Activated T-helper 17 cell treated with anti-CD3 and anti-CD28 coated beads, Interleukin-2, amount 50 U/mL, for 72 hours (primary cell): ENCODE measurements at places on chromosomes 7 and 10.
A peak's percentile ranks its signal among the peaks of the same experiment; 100 is the strongest.

GRCh38 chr7:122132341-122132740 lies 11.7 kb downstream of the AASS start:
- H3K4me1 ChIP-seq, result peaks cover 7% of the 10 kb centered on the region
- H3K27ac ChIP-seq, result no peak overlapping the region
- H3K27me3 ChIP-seq, result no peaks in the 10 kb centered on the region
- H3K4me3 ChIP-seq, result no peak overlapping the region

- H3K27ac ChIP-seq, result no peak overlapping the region
- no peaks in the 10 kb centered on the region for H3K36me3 ChIP-seq
- no peak for ATAC-seq
- H3K27me3 ChIP-seq, result no peaks in the 10 kb centered on the region
- H3K4me1 ChIP-seq, result no peaks in the 10 kb centered on the region
- no peak overlapping the region for H3K4me3 ChIP-seq
These were observed 316.6 kb upstream of the ZNF32 start for GRCh38 chr10:43965033-43965917.

DNA sequence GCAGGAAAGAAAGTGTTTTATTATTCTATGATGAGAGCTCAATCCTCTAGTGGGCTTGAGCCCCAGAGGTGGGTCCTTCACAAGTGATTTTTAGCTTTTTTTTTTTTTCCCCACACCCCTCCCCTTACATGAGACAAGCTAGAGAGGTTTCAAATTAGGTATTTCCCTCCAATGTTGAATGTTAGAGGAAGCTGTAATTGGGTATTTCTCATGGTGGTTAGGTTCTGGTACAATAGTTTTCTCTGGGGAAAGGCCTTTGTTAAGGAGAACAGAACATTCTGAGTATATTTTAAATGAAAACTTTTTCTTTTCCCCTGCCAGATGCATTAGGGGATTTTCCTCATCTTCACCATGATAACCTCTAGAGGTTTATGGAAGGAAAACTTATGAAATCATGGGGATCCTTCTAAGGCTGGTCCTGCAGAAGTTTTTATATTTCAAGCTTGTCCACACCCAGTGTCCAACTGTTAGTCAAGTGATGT lies 1039.7 kb downstream of the NRG3 start:
- ATAC-seq, result no peak
- H3K36me3 ChIP-seq, result no peaks in the 10 kb centered on the region
- H3K27me3 ChIP-seq, result no peaks in the 10 kb centered on the region
- H3K27ac ChIP-seq, result no peak overlapping the region
- H3K4me3 ChIP-seq, result no peak overlapping the region

DNA sequence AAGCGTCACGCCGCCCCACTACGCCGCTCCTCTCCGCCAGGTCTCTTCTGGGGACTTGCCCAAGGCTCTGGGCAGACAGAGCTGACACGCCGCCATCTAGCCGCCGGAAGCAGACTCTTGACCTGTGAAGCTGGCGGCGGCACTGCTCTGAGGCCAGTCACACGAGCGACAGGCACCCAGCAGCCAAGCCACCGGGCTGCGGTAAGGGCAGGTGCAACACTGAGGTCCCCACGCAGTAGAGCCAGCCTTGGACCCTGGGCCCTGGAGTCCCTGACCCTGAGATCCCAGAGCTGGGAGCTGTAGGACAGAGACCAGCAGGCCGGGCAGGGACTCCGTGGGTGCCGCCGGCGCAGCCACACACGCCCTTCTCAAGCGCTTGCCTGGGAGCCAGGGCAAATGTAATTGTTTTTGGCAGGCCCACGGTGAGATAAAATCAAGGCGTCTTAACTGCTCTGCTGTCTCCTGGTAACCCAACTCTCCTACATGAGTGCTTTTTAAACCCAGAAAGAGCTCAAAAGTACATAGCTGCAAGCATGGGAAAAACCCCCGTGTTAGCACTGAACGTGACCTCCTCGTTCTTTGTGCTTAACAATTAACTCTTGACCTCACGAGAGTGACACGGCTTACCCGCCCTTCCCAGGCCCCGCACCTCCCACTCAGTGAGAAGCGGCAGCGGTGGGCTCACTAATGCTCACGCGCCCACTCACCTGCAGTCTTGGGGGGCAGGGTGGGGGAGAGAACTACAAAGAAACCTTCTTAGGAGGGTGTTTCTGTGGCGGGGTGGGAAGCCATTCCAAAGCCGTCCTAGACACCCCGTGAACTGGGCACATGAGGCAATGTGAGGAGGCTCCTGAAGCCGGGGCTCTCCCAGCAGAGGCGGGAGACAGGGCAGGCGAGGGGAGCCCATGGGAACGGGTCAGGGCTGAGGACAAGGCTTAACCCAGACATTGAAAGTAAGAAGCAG lies 8.5 kb downstream of the GPER1 start:
- peaks cover 6% of the 10 kb centered on the region for H3K36me3 ChIP-seq
- H3K27me3 ChIP-seq, result no peaks in the 10 kb centered on the region
- H3K4me1 ChIP-seq, result peaks cover 5% of the 10 kb centered on the region
- ATAC-seq, result no peak
- no peak overlapping the region for H3K27ac ChIP-seq
- no peak overlapping the region for H3K4me3 ChIP-seq

DNA sequence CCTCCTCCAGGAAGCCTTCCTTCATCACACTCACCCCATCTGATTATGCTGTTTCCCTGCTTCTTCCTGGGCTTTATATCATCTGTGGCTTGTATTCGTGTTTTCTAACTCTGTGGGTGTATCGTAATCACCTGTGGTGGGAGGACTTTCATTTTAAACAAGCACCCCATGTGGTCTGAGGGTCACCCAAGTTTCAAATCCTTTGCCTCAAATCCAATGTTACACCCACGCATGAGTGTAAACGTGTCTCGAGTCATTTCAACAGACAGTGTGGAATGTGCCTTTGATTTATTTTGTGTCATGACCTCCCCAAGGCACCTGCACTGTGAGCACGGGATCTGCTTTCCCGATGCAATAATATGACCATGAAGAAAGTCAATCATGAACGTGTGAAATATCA lies 17.5 kb upstream of the LYZL2 start:
- peaks cover 4% of the 10 kb centered on the region for H3K36me3 ChIP-seq
- peak overlapping the region; percentile 75 for H3K27ac ChIP-seq
- H3K4me3 ChIP-seq, result peak overlapping the region; percentile 56
- ATAC-seq, result peak; percentile 73
- peaks cover 19% of the 10 kb centered on the region for H3K4me1 ChIP-seq

- peak overlapping the region; percentile 88 for H3K27ac ChIP-seq
- H3K4me1 ChIP-seq, result peaks cover 50% of the 10 kb centered on the region
- H3K36me3 ChIP-seq, result peaks cover 55% of the 10 kb centered on the region
- peak overlapping the region; percentile 77 for H3K4me3 ChIP-seq
These were observed 19.6 kb downstream of the EPC1 start for GRCh38 chr10:32327364-32327691.

GRCh38 chr10:3412071-3412582 lies 239.5 kb upstream of the PITRM1 start:
- H3K27me3 ChIP-seq, result no peaks in the 10 kb centered on the region
- H3K27ac ChIP-seq, result no peak overlapping the region
- no peaks in the 10 kb centered on the region for H3K4me1 ChIP-seq
- no peak for ATAC-seq
- H3K36me3 ChIP-seq, result no peaks in the 10 kb centered on the region

GRCh38 chr7:132485136-132485535 lies 91.1 kb downstream of the PLXNA4 start:
- H3K27ac ChIP-seq, result peak overlapping the region; percentile 5
- no peaks in the 10 kb centered on the region for H3K27me3 ChIP-seq
- peaks cover 10% of the 10 kb centered on the region for H3K4me1 ChIP-seq
- no peaks in the 10 kb centered on the region for H3K36me3 ChIP-seq

- H3K4me3 ChIP-seq, result peak overlapping the region; percentile 22
- H3K4me1 ChIP-seq, result peaks cover 21% of the 10 kb centered on the region
- H3K27ac ChIP-seq, result no peak overlapping the region
- peaks cover 14% of the 10 kb centered on the region for H3K27me3 ChIP-seq
- no peaks in the 10 kb centered on the region for H3K36me3 ChIP-seq
These were observed 26.2 kb upstream of the LMBR1 start for GRCh38 chr7:156919132-156919713.

DNA sequence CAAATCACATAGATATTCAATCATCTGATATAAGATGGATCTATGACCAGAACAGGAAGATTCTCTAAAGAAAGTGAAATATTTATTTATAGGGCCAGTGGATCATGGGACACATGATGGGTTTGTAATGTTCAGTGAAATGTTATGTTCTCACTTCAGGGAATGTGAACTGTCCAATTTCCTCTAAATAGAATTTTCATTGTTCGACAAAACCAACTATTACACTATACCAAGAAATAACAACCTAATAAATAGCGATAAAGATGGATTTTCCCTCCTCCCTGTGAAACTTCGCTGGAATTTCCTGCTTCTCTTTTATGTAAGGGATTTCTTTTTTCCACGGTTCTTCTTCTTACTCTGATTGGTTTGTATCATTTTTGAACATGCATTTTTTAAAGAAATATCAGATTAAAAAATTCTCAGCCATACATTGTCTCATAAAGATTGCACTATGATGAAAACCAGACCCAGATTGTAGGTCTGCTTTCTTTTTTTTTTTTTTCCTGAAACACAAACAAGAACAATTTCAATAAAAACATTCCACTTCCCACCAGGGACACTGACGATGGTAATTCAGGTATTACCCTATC lies 139.8 kb upstream of the ZEB1 start:
- H3K4me1 ChIP-seq, result no peaks in the 10 kb centered on the region
- H3K27ac ChIP-seq, result no peak overlapping the region
- H3K4me3 ChIP-seq, result no peak overlapping the region
- ATAC-seq, result no peak
- H3K36me3 ChIP-seq, result no peaks in the 10 kb centered on the region

GRCh38 chr7:132328047-132328620 lies 248.1 kb downstream of the PLXNA4 start:
- H3K36me3 ChIP-seq, result no peaks in the 10 kb centered on the region
- no peaks in the 10 kb centered on the region for H3K4me1 ChIP-seq
- no peak overlapping the region for H3K27ac ChIP-seq
- H3K4me3 ChIP-seq, result no peak overlapping the region
- H3K27me3 ChIP-seq, result peaks cover 13% of the 10 kb centered on the region

DNA sequence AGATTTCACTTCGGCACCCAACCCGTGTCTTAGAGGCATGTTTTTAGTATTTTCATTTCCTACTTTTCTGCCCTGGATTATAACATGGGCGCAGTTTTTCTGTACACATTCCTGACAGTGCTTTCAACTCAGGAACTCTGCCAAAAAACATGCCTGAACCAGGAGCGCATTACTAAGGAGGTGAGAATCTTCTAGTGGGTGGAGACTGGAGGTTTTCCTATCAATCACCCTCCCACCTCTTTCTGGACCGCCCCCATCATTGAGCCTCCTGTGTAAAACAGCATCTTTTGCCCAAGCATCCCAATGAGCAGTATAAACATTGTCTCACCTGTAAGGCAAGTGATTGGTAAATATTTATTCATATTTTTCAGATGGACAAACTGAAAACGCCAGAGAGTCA lies 53.2 kb downstream of the STK17A start:
- no peaks in the 10 kb centered on the region for H3K27me3 ChIP-seq
- H3K27ac ChIP-seq, result no peak overlapping the region
- H3K4me1 ChIP-seq, result peaks cover 40% of the 10 kb centered on the region
- ATAC-seq, result no peak

DNA sequence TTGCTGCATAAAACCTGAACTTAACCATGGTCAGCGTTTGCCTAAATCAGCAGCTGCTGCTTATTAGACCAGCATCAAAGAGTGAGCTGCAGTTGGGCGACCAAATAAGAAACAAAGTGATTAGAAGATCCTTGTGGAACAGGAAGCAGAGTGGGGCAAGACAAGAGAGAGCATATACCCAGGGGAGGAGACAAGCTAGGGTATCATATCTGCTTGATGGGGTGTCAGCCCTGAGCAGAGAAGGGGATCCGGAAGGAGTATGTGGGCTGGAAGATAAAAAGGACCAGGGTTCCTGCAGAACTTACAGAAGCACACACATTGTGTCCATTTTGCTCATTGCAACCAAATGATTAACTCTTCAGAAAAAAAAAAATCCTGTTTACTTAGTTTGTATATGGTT lies 213.6 kb downstream of the CELF2 start:
- H3K4me3 ChIP-seq, result peak overlapping the region; percentile 93
- peak overlapping the region; percentile 97 for H3K27ac ChIP-seq
- no peaks in the 10 kb centered on the region for H3K27me3 ChIP-seq
- no peak for ATAC-seq
- peaks cover 81% of the 10 kb centered on the region for H3K4me1 ChIP-seq

- no peak for ATAC-seq
- no peaks in the 10 kb centered on the region for H3K4me1 ChIP-seq
- no peaks in the 10 kb centered on the region for H3K27me3 ChIP-seq
- no peak overlapping the region for H3K27ac ChIP-seq
These were observed 3.7 kb upstream of the TRIP6 start for GRCh38 chr7:100863406-100863950.

DNA sequence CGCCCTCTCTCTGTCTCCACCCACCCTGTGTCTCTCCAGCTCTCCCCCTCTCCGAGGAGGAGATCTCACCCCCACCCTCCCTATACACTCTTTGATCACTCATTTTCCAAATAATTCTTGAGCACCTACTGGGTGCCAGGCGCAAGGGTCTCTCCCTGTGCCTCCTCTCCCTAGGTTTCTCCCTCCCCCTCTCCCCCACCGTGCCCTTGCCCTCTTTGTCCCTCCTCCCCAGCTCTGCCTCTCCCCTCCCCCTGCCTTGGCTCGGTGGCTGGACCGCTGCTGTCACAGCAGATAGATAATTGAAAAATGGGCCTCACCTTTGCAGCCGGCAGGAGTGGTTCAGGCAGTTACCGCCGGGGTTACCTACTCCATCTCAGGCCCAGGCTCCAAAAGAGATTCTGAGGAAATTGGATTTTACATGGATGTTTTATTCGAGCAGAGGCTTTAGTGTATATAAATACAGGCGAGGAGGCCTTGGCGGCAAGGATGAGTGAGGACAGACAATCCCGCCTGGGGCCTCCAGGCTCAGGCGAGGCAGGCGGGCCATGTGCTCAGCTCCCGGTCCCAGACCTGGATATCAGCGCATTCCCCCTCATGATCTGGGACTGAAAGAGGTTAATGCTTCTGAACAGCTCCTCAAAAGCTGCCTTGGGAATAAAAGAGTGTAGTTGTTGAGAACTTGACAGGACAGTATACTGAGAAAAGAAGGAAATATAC lies 60.8 kb upstream of the BTRC start:
- no peaks in the 10 kb centered on the region for H3K4me1 ChIP-seq
- H3K4me3 ChIP-seq, result peak overlapping the region; percentile 70
- H3K27ac ChIP-seq, result no peak overlapping the region

- no peaks in the 10 kb centered on the region for H3K4me1 ChIP-seq
- no peak overlapping the region for H3K4me3 ChIP-seq
- H3K27me3 ChIP-seq, result no peaks in the 10 kb centered on the region
- no peak overlapping the region for H3K27ac ChIP-seq
These were observed 26.7 kb downstream of the GBX1 start for GRCh38 chr7:151140826-151141225.

GRCh38 chr7:33221390-33221789 lies 92.0 kb downstream of the BBS9 start:
- ATAC-seq, result no peak
- H3K4me1 ChIP-seq, result no peaks in the 10 kb centered on the region
- H3K27me3 ChIP-seq, result no peaks in the 10 kb centered on the region
- no peak overlapping the region for H3K27ac ChIP-seq

- ATAC-seq, result no peak
- H3K36me3 ChIP-seq, result no peaks in the 10 kb centered on the region
- no peak overlapping the region for H3K4me3 ChIP-seq
- H3K27ac ChIP-seq, result no peak overlapping the region
- H3K4me1 ChIP-seq, result no peaks in the 10 kb centered on the region
- H3K27me3 ChIP-seq, result peaks cover 4% of the 10 kb centered on the region
These were observed 152.2 kb downstream of the ARL4A start for GRCh38 chr7:12839508-12840153.

- H3K27ac ChIP-seq, result no peak overlapping the region
- no peak overlapping the region for H3K4me3 ChIP-seq
- no peak for ATAC-seq
- H3K27me3 ChIP-seq, result peaks cover 4% of the 10 kb centered on the region
- no peaks in the 10 kb centered on the region for H3K4me1 ChIP-seq
These were observed 199.1 kb downstream of the GLRX3 start for GRCh38 chr10:130335336-130335735.
